ENCODE measurements at places on chromosomes 6 and 20.

- ATAC-seq, result no peak
These were observed 32.2 kb downstream of the HTR1E start for GRCh38 chr6:86969573-86969972.

DNA sequence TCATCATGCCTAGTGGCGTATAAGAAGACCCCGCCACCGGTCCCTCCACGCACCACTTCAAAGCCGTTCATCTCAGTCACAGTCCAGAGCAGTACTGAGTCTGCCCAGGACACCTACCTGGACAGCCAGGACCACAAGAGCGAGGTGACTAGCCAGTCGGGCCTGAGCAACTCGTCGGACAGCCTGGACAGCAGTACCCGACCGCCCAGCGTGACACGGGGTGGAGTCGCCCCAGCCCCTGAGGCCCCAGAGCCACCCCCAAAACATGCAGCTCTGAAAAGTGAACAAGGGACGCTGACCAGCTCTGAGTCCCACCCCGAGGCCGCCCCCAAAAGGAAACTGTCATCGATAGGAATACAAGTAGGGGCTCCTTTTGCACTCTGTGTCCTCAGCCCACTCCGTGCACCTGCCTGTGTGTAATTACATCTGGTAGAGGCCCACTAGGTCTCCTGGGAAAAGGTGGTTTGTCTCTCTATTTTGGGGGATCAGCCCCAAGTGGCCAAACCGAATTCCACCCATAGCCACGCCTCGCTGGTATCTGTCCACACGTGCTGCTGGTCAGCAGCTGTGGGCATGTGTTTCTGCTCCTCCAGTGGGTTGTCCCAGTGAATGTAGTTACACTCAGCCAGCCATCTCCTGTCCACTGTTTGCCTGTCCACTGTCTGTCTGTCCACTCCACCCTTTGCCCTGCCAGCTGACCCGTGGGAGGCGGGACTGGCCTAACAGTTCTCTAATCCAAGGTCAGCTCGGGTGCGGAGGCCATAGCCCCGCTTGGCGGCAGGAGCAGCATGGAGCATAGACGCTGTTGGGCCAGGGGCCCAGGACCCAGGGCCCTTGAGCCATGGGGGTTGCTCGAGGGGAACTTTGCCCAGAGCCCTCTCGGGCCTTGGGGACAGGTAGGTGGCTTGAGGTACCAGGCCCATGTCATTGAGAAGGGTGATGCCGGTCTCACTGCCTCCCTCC is 44.3 kb upstream of the MYL9 start:
- ATAC-seq, result no peak

DNA sequence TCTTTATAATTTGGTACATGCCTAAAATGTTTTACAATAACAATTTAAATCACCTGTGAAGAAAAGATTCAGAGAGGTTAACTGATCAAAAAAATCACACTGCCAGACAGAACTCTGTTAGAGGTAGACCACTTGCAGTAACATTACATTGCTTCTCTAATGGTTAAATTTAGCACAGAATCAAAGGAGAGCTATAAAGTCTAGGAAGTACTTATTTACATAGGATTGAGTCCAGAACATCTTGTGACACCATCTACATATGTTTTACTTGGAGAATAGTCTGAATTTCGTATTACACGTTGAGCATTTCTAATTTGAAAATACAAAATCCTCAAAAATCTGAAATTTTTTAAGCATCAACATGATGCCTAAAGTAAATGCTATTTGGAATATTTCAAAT is 17.2 kb upstream of the TBC1D20 start:
- ATAC-seq, result no peak

DNA sequence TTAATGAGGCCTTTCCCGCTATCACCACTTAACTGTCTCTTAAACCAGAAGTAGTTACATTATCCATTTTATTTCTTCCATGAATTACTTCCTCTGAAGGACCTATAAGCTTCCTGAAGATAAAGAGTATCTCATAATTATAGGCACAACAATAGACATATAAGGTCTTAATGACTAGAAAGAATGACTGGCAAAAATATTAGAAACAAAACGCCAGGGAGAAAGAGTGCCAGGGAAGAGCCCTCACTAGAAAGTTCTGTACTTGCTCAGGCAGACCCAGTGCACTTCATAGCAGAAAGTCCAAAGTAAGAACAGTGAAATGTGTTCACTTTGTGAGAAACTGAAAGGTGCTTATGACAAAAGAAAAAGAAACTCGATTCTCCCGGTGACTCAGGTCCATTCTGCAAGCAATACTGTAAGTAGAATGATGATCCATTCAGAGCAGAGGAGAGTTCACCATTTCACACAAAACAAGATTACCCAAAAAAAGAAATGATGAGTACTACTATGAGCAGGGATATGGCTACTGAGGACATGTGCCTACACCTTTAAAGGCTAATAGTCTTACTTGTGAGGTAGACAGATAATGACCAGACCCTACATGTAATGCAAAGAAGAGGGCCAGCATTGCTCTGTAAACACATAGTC is 5.5 kb downstream of the ZNF334 start:
- ATAC-seq, result no peak

- no peak for ATAC-seq
These were observed 88.0 kb downstream of the CLIC5 start for GRCh38 chr6:45927421-45928320.

GRCh38 chr6:136290410-136291010 is 864 bp upstream of the BCLAF1 start:
- ATAC-seq, result peak; percentile 48

- no peak for ATAC-seq
These were observed 294.6 kb downstream of the CDH26 start for GRCh38 chr20:60252866-60253265.

- ATAC-seq, result no peak
These were observed 10.5 kb upstream of the ANGPT4 start for GRCh38 chr20:926670-927069.

GRCh38 chr6:110595112-110595511 is 118.7 kb upstream of the SLC22A16 start:
- ATAC-seq, result no peak

- ATAC-seq, result peak; percentile 90
These were observed 722 bp downstream of the ISM1 start for GRCh38 chr20:13221673-13222318.
